ENCODE measurements at places on chromosomes 7 and 10. TPM values are rescaled to one million over a fixed set of nuclear protein-coding genes. Genes with fewer than 3 reads are reported as not detected.

GHRHR gene
- total RNA-seq, result not detected

SRRM3 gene
- 5.6 TPM for total RNA-seq

GARIN1A gene
- total RNA-seq, result 0.67 TPM

SPOCK2 gene
- total RNA-seq, result 0.42 TPM

TMEM184A gene
- 8.7 TPM for total RNA-seq

ZNF92 gene
- 5.0 TPM for total RNA-seq

UNCX gene
- total RNA-seq, result not detected

NPTX2 gene
- not detected for total RNA-seq
